Stimulated activated CD4-positive, alpha-beta T cell treated with anti-CD3 and anti-CD28 coated beads, Interleukin-4, amount 100 ng/mL, for 1 hour (primary cell): ENCODE measurements at places on chromosomes 6 and 20.
A peak's percentile ranks its signal among the peaks of the same experiment; 100 is the strongest.

GRCh38 chr6:135606392-135606791 is 108.9 kb upstream of the AHI1 start:
- DNase-seq: no peak

DNA sequence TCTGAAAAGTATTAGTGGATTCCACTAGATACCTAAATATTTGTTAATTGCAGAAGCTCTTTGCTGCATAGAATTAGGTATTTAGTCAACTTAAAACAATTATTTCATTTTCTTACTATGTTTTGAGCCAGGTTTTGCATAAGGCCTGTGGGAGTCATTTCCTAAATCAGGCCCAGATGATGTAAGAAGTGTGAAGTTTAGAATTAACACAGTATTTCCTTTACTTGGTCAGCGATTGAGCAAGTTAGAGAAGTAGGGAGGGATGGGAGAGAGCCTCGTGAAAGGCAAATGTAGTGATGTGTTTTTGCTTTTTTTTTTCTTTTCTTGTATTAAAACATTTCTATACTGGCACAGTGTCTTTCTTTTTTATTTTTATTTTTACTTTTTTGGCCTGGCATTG is 711.1 kb downstream of the HDGFL1 start:
- DNase-seq: no peak

DNA sequence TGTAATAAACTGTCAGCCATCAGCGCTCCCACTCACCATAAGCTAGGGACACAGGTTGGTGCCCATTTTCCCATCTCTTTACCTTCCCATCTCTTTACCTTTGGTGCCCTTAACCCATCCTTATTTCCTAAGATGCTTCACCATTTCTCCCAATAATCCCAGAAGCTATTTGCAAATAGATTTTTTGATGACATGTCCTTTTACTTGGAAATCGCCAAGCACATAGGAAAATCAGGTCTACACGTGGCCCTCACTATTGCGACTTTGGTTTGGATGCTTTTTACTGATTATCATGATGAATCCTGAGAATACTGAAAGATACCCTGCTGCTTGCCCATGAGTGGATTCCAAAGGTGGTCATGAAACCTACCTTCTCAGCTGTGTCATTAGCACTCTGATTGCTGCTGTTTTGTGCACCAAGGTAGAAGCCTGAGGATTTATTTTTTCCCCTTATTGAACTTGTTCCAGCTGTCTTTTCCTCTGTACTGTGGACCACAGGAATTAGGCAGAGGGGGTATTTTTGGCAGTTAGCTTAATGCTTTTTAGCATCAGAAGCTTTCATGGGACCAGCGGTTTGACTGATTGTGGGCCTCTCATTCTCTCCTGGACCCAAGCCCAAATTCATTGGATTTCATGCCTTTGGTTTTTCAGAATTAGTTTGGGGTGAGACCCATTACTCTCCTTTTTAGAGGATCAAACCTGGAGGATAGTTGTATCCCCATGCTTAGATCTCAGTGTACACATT is 229.6 kb upstream of the RIN2 start:
- no peak for DNase-seq

- DNase-seq: peak; percentile 51
Observed at GRCh38 chr6:28355743-28356665, 6.3 kb downstream of the ZKSCAN3 start.

- DNase-seq: no peak
Observed at GRCh38 chr6:75143191-75143590, 62.7 kb downstream of the COL12A1 start.

GRCh38 chr6:87330961-87331360 is 1.9 kb upstream of the GJB7 start:
- DNase-seq: no peak

GRCh38 chr6:88612631-88613030 is 350.8 kb downstream of the RNGTT start:
- no peak for DNase-seq

- no peak for DNase-seq
Observed at GRCh38 chr20:43799150-43799711, 72.4 kb upstream of the GTSF1L start.

DNA sequence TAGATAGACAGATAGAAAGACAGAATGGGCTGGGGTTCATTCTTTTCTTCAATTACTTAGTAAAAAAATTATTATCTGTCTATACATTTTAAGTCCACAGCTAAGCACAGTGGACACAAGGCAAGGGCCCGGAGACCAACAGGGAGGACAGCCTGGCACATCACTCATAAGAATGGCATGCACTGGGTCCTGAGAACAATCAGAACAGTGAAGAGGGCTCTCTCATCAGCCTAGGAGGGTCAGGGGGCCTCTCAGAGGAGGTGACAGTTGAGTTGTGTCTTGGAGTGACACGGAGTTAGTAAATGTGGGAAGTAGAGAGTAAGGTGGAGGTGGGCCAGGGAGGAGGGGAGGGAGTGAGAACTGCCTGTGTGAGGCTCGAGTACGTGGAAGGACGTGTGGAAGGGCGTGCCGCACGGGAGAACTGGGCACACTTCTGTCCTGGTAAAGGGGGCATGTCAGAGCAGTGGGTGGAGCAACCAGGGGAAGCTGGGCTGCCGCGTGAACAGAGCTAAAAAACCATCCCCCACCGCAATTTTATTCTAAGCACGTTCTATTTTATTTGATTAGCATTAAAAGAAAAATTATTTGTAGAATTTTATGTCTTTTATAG is 45.1 kb upstream of the DSP start:
- no peak for DNase-seq

GRCh38 chr6:169640351-169640852 is 61.4 kb downstream of the WDR27 start:
- DNase-seq: no peak
